ENCODE measurements at places on chromosomes 5 and 9. TPM values are rescaled to one million over a fixed set of nuclear protein-coding genes. Genes with fewer than 3 reads are reported as not detected.

The ABCA1 gene
- 7.2 TPM for total RNA-seq

- DNase-seq = no peak
These were observed 20.1 kb downstream of the IPO11 start for GRCh38 chr5:62432621-62433064.

The DOCK8 gene
- 0.78 TPM for total RNA-seq

The DBH gene
- not detected for total RNA-seq

DNA sequence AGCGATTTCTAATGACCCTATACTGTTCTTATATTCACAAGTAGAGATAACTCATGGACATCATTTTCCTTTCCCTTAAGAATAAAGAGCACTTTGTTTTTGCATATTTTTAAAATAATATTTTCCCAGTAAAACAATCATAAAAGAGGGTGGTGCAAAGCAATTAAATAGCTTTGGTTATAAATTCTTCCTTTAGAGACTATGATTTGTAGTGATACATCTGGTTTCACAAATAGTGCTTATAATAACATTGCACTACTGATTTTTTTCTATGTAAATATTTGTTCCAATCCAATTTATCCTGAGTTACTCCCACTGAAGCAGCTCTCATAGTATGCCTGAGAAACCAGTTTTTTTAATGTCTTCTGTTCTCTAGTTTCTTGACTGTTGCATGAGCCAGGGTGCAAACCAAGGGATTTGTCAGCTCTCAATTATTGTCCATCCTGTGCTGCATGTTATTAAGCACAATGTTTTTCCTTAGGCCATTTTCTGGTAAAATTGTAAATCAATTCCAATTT is 74.7 kb downstream of the LURAP1L start:
- DNase-seq = no peak

- DNase-seq = no peak
These were observed 7.1 kb downstream of the ANP32B start for GRCh38 chr9:97990259-97990658.

DNA sequence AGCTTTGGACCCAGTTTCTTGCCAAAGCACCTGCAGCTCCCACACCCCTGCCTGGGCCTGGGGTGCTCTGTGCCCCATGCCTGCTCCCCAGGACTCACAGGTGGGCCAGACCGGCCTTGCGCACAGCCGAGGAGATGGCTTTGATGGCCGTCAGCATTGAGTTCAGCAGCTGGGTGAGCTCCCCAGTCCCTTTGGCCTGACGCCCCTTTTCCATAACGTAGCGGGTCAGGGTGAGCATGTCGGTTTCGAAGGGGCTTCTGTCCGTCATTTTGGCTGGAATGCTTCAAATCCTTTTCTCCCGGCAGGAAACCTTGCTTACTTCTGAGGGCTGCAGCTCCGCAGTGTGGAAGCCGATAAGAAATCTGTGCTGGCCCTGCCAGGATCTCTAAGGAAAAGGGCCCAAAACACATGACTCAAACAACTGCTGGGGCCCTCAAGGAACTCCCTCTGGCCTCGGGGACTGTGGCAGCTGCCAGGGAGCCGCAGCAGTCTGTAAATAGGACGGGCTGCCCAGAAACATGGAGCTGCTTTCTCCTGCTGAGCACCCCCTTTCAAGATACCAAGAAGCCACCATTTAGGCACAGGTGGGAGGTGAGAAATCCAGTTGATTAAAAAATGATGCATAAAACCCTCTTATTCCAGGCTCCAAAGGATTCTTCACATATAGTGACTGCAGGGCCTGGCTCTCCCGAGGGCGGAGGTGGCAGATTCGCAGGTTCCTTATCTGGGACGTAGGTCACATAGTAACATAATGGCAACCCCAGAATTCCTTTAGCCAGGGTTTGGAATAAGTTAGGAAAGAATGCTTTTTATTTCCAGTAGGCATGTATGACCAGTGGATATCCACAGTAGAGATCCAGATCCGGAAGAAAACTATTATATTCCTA is at the start of gene FBP2:
Gene FBP2, minus strand, starts transcription at position 366 of the 887 bp plus-strand sequence. Its CDS starts 98 bp downstream, at position 268.
- peak; percentile 8 for DNase-seq

- no peak for DNase-seq
These were observed 121.1 kb upstream of the ASTN2 start for GRCh38 chr9:117535973-117536372.

DNA sequence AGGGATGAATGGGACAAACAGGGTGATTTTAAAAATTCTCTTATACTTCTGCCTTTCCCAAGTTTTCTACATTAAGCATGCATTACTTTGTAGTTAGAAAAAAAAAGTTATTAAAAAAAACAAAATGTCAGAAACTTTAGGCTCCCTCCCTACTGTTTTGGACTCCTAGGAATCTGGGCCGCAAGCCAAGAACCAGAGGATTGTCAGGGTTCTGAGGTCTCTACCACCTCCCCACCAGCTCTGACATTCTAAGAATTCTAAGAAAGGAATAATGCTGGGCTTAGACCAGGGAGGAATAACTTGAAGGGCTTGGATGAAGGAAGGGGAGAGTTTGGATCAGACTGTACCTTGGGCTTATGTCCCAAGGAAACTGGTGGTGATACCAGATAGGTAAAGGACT is 1.1 kb upstream of the ARHGEF39 start:
- no peak for DNase-seq

GRCh38 chr9:18347386-18348082 is 126.4 kb upstream of the ADAMTSL1 start:
- DNase-seq = no peak

DNA sequence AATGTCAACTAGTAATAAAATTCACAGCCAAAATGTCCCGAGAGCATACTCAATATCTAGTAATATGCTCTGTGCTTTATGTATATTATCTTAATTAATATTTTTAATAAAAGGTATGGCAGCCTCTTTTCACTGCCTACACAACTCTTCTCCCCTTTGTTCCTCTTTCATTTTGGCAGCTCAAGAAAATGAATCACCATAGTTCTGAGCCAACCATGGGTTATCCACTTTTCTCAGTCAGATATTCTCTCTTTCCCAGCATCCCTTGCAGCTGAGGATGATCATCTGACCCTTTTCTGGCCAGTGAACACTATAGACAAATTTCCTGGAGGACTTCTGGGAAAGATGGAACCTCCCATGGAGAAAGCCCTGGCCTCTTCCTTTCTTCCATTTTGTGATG is 8.2 kb upstream of the DOCK8 start:
- no peak for DNase-seq

The ZNF474 gene
- 0.07 TPM for total RNA-seq

The COL15A1 gene
- total RNA-seq = not detected

DNA sequence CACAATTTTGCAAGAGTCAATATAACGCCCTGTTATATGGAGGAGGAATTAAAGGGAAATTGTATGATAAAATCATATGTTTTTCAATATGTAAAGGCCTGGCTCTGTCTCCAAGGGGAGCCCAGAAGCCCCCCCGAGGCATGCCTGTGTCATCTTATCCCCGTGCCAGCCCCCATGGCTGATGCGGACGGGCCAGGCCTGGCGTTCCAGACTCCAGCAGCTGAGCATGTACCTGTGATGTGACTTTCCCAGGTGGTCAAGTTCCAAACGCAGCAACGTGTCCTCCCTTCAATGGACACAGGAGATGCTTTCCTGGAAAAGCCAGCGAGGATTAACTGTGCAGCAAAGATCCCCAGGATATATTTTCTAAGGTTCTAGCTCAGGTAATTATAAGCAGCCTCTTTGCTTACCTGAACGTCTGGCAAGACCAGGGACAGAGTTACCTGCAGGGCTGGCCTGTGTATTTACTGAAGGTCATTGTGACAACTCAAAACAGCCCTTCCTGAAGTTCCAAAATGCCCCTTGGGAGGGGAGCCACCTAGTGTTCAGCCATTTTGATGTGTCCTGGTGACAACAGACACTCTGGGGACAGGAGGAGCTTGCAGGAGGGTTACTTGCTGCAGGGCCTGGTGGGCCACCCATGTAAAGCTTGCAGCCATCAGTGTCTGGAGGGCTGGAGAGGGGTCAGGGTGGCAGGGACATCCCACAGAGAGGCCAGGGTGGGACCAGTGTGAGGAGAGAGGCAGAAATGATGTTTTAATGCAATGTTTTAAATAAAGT is 53.3 kb upstream of the RNU6ATAC start:
- no peak for DNase-seq

DNA sequence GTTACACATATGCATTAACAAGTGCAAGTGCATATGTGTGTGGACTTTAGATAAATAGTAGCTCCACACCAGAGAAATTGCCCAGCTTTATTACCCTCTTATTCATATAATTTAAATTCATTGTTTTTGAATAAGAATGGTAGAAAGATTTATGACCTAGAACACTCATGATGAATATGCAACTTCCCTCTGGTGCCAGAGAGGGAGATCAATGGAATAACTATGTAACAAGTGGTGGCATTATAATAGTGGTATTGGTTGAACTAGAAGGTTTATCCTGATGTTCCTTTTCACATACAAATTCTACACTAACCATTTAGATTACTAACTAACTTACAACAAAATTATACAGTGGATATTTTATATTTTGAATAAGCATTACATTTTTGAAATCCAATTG is 607.4 kb downstream of the CDH12 start:
- DNase-seq = no peak

The JMY gene
- total RNA-seq = 10.7 TPM

DNA sequence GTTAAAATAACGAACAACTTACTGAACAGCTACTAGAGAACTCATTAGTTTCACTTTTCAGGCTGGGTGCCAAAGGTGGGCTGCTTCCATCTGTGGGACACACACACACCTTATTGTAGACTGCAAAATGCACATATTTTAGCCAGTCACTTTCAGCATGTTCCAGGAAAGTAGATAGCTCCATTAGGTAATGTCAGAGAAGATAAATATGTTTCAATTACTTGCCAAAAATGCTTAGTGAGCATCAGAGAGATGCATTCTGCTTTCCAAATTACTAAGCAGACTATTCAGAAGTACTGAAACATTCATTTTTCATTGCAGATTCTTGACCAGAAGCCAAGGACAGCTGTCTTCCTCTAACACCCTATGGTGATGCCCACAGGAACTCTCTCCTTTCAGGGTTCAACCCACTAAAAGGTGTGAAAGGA is 56.2 kb upstream of the APC start:
- DNase-seq = no peak

DNA sequence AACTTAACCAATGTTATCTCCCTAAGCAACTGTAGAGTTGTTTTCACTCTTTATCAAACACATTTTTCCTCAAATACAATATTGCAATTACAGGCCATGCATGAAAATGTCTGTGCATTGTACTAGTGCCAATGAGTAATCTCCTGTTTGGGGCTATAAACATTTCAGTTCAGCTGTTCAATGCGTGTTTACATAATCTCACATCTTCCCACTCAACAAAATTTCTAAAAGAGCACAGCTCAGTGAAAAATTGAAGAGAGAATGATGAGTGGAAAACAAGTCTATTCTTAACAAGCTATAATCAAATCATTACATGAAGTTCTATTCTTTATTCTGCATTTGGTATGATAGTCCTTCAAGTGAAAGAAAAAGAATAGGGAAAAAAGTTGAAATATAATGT is 780.5 kb upstream of the CDH9 start:
- no peak for DNase-seq

DNA sequence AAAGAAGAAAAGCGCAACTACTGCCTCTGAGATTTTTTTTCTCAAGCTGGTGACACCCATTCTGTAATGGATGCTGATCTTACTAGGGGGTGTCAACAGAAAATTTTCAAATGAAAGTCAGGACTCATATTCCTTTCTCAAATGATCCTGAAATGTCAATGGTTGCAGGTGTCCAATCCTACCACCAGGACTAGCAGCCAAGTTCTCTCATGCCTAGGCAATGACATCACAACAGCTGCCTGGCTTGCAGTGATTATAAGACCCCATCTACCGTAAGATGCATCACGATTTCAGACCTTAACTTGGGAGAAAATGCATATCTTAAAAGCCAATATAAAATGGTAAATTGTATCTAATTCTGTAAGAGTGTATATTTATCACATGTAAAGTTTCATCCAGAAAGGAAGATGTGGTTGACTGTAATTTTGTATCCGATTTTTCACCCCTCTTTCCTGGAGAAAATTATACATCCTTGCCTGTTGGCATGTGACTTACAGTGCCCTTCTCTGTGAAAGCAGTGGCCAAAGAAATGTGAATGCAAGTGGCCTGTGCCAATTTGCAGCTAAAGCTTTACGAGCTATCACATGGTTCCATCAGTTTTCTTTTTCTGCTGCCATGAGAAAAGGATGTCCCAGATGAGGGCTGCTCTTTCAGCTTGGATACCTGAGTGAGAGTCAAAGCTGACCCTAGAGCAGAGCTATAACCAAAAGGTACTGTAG is 104.4 kb downstream of the DENND1A start:
- no peak for DNase-seq

The NMUR2 gene
- total RNA-seq = not detected

GRCh38 chr9:112541685-112542084 is 55.1 kb downstream of the KIAA1958 start:
- DNase-seq = no peak

- no peak for DNase-seq
These were observed 4.7 kb upstream of the RASGEF1C start for GRCh38 chr5:180213657-180214207.

DNA sequence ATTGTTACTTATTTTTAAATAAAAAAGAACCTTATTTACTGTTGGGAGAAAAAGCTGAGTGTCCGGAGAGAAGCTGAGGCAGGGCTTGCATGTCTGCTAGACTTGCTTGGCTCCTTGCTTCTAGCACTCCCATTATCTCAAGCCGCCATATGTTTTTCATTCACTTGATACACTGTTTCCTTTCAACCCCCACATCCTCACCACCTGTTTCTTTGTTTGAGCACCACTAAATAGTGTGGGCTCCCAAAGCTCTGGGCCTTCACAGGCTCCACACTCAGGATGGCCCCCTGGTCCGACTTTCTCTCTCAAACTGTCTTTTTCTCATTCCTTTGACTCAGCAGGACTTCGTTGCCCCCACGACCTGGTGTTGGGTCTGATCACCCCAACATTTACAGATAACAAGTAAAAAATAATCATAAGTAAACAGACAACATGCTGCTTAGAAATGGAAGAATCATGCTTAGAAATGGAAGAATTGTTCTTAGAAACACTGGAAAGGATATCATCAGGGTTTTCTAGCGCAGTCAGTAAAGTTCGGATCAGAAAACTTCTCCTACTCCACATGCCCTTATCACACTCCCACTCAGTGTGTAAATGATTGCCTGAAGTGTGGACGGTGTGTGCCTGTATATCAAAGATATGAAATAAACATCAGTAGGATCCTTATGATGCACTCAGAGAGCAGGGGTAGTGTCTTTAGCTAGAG is 58.5 kb downstream of the APTX start:
- no peak for DNase-seq

GRCh38 chr9:34291023-34291422 is 38.0 kb downstream of the KIF24 start:
- no peak for DNase-seq
